ENCODE measurements at places on chromosomes 12 and 14.

DNA sequence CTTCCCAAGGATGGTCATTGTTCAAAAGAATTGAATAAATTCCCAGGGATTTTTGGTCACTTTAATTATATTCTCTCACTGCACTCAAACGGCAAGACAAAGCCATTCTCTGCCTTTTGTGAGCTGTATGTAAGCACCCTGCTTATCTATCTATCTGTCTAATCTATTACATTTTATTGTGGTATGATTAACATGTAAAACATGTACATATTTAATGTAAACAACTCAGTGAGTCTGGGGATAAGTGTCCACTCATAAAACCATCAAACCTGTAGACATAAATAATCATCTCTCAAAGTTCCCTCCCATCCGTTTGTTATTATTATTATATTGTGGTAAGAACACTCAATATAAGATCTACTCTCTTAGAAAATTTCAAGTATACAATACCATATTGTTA, 167.1 kb downstream of the CAND1 start:
- no peak for DNase-seq

GRCh38 chr14:71240171-71240570, 332.9 kb downstream of the PCNX1 start:
- no peak for DNase-seq

DNA sequence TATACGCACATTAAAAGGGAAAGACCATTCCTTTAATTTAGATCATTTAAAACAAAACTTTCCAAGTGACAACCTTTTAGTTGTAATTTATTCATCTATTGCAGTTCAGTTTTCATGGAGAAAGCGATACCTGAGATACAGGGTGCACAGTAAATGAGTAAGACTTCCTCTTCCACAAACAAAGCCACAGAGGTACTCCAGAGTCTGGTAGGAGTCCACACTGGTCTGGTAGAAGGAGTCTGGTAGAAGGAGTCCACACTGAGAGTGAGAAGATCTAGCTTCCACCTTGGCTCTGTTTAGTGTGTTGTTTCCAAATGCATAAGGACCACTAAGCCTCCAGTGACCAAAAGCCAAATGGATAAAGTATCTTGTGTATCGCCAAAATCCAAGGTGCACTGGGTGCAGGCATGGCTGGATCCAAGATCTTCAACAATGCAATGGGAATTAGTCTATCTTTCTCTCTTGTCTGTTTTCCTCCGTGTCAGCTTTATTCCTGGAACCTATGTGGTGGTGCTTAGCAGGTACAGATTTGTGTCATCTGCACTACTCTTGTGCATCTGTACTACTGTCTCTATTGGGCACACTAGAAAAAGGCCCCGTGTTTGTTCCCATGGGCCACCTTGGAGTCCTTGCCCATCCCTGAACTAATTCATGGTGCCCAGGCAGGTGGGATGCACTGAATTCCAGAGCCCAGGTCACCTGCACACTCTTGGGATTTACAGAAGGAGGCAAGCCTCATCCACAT, 331.1 kb downstream of the BCL11B start:
- no peak for DNase-seq

GRCh38 chr12:129081755-129082250, 228.5 kb downstream of the GLT1D1 start:
- DNase-seq: no peak

- DNase-seq: no peak
Observed at GRCh38 chr12:119302451-119303080, 32.0 kb upstream of the CCDC60 start.

GRCh38 chr12:130667421-130667960, 48.6 kb downstream of the RIMBP2 start:
- DNase-seq: no peak

DNA sequence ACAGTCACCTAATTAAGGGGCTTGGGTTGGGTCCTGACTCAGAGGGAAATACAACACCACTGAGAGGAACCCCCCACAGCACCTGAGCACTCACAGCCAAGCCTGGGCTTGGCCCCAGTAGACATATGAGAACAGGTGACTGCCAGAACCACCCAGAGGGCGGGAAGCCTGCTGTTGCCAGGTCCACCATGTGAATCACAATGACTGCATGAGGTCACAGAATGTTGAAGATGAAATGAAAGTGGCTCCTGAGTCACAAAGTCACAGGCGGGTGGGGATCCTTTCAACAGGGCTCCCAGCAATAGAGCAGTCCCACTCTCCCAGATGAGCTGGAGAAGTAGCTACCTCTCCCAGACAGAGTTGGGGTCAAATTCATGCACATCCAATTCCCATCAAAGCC, at the start of gene LRRC74A:
Gene LRRC74A, plus strand, starts transcription at position 287 of the 400 bp plus-strand sequence. CDS start 290 bp downstream, outside the sequence.
- DNase-seq: no peak

- peak; percentile 31 for DNase-seq
Observed at GRCh38 chr12:124694250-124694649, 126.8 kb upstream of the NCOR2 start.

All from activated naive CD8-positive, alpha-beta T cell treated with anti-CD3 and anti-CD28 coated beads for 36 hours (primary cell).